Hematopoietic multipotent progenitor cell treated with erythropoietin and hydrocortisone succinate and interleukin-3 and kit ligand, for 4 days (in vitro differentiated cells): ENCODE measurements at places on chromosomes 13 and 19.

GRCh38 chr13:21909331-21909730, 238.5 kb downstream of the FGF9 start:
- DNase-seq = no peak

DNA sequence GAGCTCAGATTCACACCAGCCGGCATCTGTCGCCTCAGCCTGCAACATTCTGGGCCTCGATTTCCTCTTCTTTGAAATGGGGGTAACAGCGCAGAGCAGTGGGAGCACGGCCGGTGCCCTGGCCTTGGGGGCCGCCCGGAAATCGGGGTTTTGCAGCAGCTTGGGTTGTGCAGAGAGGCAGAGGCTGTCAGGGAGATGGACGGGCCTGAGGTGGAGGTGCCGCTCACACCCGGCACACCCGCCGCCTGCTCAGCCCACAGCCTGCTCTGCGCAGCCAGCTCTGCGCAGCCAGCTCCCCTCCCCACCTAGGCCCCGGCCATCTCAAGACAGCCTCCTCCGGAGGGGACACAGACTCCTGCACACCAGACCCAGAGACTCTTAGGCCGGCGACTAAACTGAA, 10.6 kb downstream of the KLF2 start:
- no peak for DNase-seq

- DNase-seq = peak; percentile 19
Observed at GRCh38 chr19:13652810-13653590, 111.3 kb upstream of the MRI1 start.

GRCh38 chr13:108734676-108735075, 105.3 kb downstream of the MYO16 start:
- DNase-seq = peak; percentile 2

- no peak for DNase-seq
Observed at GRCh38 chr13:49502954-49503353, 7.2 kb downstream of the PHF11 start.

DNA sequence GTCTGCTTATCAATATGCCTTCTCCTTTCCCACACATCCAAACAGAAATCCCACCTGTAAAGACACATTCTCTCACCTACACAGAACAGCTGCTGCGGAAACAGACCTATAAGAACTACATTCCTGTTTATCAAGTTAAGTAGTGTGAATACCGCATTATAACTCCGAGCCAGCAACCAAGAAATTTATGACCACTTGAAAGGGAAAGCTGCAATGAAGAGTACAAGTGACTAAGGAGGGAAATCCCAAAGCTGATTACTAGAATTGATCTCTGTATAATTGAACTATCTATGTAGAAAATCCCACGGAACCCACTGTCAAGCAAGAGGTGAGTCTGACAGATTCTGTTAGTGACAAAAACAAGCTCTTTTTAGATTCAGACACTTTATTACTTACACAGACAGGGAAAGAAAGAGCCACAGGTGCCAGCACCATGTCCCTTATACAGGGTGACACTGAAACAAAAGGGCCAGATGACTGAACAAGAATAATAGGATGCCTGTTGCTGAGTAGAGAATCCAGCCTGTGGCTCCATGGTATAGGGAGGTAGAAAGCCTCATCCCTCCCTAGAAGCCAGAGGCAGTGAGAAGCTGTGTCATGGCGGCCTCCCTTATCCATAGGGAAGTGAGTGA, 1.6 kb upstream of the IGFL4 start:
- no peak for DNase-seq

DNA sequence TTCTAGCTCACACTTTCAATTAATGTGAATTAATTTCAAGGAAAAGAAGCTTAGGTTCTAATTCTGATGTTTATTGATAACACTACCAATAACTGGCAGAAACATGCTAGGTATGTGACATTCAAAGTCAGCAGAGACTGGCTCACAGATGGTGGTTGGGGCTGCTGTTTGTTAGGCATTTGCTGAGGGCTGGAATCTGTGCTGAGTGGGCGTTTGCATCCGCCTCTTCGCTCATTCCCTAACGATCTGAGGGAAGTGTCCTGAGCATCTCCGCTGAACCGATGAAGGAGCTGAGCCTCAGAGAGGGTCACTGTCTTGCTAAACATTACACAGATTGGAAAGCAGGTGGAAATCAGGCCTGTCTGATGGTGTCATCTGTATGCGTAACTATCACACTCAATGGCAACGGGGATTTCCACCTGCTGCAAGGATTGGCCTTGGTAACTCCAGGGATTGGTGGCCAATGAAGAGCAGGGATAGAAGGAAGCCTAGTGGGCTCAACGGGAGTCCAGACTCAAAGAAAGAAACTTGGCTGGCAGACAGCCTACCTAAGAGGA, 338.9 kb downstream of the TEX29 start:
- no peak for DNase-seq

GRCh38 chr19:2040647-2041432, 10.2 kb downstream of the MKNK2 start:
- DNase-seq = no peak

DNA sequence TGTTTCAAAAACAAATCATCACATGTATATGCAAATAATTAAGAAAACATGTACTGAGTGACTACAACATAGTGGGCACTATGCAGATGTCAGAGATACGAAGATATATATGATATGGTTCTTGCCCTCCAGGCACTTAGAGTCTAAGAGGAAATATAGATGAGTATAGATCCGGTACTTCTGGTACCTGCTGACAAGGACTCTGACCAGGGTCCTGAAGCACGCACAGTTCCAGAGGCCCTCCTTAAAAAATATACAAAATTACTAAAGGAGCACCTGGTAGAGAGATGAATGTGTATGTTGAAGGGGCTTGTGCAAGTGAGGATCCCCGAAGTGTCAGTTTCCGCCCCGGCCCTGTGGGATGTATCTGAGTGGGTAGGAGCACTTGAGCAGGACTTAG, 31.3 kb downstream of the MTUS2 start:
- DNase-seq = no peak

DNA sequence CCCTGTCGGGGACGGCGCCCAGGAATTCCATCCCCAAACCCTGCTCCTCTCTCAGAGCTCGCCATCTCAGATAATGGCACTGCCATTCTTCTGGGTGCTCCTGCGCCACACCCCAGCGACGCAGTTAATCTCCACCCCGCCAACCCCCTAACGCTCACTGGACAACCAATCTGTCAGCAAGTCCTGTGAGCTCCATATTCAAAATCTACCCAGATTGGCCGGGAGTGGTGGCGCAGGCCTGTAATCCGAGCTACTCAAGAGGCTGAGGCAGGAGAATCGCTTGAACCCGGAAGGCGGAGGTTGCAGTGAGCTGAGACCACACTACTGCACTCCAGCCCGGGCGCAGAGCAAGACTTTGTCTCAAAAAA, 18.6 kb downstream of the FCGBP start:
- DNase-seq = no peak

DNA sequence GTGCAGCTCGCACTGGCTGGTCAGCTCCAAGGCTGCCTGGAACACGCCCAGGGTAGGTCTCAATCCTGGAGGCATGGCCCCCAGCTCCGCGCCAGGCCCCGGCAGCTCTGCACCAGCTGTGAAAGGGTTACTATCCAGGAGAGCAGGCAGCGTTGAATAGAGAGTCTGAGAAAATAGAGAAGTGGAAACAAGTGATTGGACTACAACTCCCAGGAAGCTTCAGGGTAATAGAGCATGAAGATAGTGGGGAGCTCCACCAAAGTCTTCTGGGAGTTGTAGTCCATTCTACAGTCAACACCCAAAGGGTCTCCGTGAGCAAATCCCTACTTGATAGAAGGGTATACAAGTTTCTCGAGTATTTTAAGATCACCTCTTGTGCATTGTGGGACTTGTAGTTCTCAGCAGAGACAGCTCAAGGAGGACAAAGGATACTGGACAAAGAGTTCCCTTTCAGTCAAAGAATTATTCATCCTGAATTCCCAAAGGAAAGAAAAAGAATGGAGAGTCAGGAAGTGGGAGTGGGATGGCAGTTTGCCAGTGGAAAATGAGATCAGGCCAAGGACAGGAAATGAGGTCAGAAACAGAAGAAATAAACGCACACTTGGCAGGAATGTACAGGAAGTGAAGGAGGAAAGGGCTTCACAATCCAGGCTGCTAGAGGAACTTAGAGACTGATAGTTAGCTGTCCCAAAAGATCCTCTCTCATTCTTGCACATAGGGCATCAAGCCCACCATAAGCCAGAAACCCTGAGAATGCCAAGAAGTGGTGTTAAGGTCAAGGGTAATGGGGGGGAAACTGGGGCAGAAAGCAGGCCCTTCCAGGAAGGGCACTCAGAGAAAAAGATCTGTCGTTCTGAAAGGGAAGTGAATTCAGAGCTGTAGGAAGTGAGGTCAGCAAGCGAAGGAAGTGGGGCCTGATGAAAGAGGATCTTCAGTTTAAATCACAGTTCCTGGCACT, 5.5 kb upstream of the MAMSTR start:
- peak; percentile 95 for DNase-seq

GRCh38 chr13:110036060-110036459, 249.7 kb upstream of the IRS2 start:
- no peak for DNase-seq

DNA sequence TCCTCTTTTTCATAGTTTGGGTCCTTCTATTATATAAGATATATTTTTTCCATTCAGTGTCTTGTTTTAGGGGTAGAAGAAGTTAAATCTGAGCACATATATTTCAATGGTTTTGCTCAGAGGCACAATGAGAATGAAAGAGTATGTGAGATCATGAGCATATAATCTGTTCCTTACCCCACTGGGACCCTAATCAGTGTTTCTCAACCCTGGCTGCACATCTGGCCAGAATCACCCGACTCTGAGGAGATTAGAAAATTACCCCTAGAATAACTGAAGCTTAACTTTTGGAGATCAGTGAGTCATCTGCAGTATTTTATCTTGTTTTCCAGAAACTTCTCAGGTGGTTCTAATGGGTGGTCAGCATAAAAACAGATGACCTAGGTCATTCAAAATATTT, 782 bp downstream of the CYSLTR2 start:
- DNase-seq = peak; percentile 58

- DNase-seq = no peak
Observed at GRCh38 chr13:51687947-51688714, 103.9 kb downstream of the WDFY2 start.

- DNase-seq = no peak
Observed at GRCh38 chr13:70253411-70253810, 145.2 kb upstream of the KLHL1 start.

DNA sequence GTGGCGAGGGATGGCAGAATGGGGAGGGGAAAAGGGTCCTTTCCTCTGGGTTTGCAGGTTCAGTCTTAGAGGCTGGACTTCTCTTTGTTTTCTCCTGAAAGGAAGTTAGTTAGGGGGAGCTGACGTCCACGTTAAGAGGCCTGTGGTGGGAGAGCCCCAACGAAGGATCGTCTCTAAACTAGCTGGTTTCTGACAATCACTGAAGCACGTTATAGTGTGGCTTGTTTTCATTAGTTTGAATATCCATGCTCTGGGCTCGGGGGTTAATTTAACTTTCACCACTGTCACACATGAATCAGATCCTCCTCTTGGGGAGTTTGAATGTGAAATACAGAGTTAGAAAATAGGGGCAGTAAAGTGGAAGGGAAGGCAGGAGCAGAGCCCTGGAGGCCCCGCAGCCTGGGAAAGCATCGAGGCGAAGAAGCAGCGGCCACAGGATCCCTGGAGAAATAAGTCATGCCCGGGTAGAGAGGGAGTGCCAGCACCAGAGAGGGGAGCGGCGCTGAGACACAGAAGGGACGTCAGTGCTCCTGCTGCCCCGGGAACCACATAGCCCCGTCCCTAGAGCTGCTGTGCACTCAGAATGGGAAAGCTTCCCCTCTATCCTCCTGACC, 31.1 kb upstream of the AMER2 start:
- DNase-seq = no peak

GRCh38 chr19:38838208-38838985, 6.8 kb upstream of the ECH1 start:
- no peak for DNase-seq

DNA sequence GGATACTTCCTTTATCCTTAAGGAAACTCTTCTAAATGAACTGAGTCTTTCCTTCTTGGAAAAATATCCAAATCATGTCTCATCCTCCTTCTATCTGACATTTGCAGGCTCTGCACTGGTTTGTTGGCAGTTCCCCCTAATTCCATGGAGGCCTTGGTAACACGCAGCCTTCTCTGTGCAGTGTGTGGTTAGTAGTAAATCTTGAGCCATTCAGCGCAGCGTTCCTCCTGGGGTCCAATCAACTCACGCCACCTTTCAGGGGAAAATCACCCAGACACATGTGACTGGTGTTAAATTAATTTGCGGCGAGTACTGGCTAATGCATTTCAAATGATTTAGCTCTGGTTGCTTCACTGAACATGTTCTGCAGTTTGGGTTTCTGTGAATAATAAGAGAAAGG, 21.0 kb upstream of the CBY2 start:
- DNase-seq = no peak

DNA sequence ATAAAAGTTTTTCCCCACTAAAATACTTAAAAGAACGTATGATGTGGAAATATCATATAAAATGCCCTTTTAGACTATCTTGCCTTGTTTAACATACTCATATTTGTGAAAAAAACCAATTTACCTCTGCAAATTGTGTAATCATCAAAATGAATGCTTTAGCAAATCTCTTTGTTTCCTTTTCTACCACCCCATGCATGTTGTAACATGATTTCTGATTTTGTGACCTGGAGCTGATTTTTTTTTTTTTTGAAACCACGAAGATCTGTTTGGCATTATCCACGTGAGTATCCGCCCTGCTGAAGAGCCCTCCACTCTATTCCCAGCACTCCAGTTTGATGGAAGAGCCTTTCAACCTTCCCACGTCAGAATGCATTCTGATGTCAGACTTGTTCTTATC, 245.8 kb upstream of the NBEA start:
- DNase-seq = no peak

GRCh38 chr19:12574036-12574435, 22.8 kb upstream of the ZNF564 start:
- DNase-seq = peak; percentile 34

DNA sequence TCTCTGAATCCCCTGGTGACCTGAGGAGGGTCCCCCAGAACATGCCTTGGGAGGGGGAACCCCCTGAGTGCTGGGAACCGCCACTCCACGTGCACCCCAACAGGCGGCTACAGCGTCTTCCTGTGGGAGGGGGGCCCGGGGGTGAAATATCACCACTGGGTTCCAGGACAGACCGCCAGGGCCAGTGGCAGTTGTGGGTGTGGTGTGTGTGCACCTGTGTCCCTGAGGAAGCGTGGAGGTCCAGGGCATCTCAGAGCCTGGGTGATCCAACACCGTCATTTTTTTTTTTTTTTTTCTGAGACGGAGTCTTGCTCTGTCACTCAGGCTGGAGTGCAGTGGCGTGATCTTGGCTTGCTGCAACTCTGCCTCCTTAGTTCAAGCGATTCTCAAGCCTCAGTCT, 4.2 kb downstream of the ADGRE5 start:
- no peak for DNase-seq

- no peak for DNase-seq
Observed at GRCh38 chr13:108357228-108357627, 87.7 kb downstream of the TNFSF13B start.

GRCh38 chr13:110228936-110229904, 77.7 kb downstream of the COL4A1 start:
- DNase-seq = no peak
